ENCODE measurements at places on chromosomes 4 and X.
A peak's percentile ranks its signal among the peaks of the same experiment; 100 is the strongest.

GRCh38 chr4:78691334-78691754, 84.8 kb upstream of the BMP2K start:
- no peaks in the 10 kb centered on the region for H3K36me3 ChIP-seq
- H3K4me1 ChIP-seq = no peaks in the 10 kb centered on the region
- H3K27ac ChIP-seq = no peak overlapping the region
- H3K4me3 ChIP-seq = no peak overlapping the region

DNA sequence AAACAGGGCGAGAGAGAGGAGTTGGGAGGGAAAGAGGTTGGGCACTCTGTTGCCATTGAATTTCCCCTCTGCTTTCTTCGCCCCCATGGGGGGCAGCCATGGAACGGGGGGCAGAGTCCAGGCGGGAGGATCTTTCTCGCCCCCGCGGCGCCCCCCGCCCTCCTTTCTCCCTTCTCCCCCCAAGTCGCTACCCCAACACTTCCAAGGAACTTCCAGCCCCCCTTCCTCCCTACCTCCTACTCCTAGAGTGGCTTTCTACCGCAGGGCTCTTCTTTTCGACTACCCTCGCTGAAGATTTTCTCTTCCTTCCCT, 594 bp upstream of the STAG2 start:
- H3K27me3 ChIP-seq = no peaks in the 10 kb centered on the region
- H3K4me3 ChIP-seq = peak overlapping the region; percentile 57
- peaks cover 8% of the 10 kb centered on the region for H3K36me3 ChIP-seq
- H3K4me1 ChIP-seq = peaks cover 35% of the 10 kb centered on the region

- H3K4me1 ChIP-seq = no peaks in the 10 kb centered on the region
- no peaks in the 10 kb centered on the region for H3K27me3 ChIP-seq
- no peaks in the 10 kb centered on the region for H3K36me3 ChIP-seq
- H3K4me3 ChIP-seq = no peak overlapping the region
- no peak for DNase-seq
Measured at GRCh38 chrX:15914486-15914885, 59.9 kb upstream of the AP1S2 start.

DNA sequence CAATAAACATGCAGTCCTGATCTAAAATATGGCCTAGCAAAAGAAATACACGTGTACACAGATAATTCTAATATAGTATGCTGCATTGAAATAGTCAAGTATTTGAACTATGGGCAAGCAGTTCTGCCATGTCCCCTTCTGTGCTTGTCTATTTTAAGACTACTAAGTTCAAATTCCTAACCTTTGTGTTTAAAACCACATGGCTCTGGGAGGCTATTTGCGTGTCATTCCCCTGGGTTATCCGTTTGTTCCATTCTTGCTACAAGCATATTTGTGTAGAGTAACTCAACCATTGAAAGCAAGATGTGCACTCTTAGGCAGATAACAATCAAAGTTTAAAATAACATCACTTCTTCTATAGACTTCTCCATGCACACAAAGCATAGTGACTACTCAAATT, 25.4 kb upstream of the TBC1D1 start:
- no peaks in the 10 kb centered on the region for H3K4me1 ChIP-seq
- H3K36me3 ChIP-seq = peaks cover 27% of the 10 kb centered on the region
- DNase-seq = no peak
- no peak overlapping the region for H3K4me3 ChIP-seq
- no peaks in the 10 kb centered on the region for H3K27me3 ChIP-seq
- no peak overlapping the region for H3K27ac ChIP-seq

Data from DND-41 (cell line).